Activated B cell treated with CpG ODN at 0.5 μM for 24 hours (primary cell): ENCODE measurements at places on chromosomes 1 and 21. TPM values are rescaled to one million over a fixed set of nuclear protein-coding genes. Genes with fewer than 3 reads are reported as not detected.
A peak's percentile ranks its signal among the peaks of the same experiment; 100 is the strongest.

DNA sequence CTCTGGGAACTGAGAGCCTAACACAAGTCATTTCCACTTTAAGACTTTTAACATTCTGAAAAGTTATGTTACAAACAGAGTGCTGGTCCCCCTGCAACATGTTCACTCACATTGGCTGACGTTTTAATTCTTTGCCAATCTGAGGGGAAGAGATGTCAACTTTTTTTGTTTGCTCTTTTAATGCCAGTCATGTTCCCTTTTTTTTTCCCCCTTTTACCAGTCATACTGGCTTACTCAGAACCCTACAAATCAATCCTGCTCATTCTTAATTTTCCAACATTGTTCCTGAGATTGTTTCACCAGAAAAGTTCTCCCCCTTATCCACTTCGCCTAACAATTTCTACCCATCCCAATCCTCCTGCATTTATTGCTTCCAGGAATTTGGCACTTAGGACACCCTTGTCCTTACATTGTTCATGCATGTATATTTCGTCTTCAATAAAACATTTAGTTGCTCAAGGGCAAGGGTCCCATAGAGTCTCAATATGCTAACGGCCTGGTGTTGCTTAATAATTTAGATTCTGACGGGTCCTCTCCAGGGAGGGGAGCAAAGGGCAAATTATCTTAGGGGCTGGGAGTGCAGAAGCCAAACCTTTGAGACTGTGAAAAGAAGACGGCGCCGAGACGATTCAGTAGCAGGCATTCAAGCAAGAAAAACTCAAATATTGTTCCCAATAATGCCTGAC is 624 bp upstream of the CR1L start:
- no peaks in the 10 kb centered on the region for H3K27me3 ChIP-seq
- peaks cover 8% of the 10 kb centered on the region for H3K4me1 ChIP-seq
- H3K36me3 ChIP-seq, result peaks cover 15% of the 10 kb centered on the region
- H3K27ac ChIP-seq, result no peak overlapping the region
- peak overlapping the region; percentile 81 for H3K4me3 ChIP-seq

EPHA10 gene
- 0.12 and 0.27 TPM in 2 replicates for total RNA-seq

FHAD1 gene
- not detected in 2 replicates for total RNA-seq

AK5 gene
- not detected in 2 replicates for total RNA-seq

GRCh38 chr1:21384620-21385019 is 55.3 kb upstream of the NBPF3 start:
- no peak for DNase-seq
- no peaks in the 10 kb centered on the region for H3K36me3 ChIP-seq
- no peak overlapping the region for H3K27ac ChIP-seq
- H3K4me3 ChIP-seq, result no peak overlapping the region
- H3K27me3 ChIP-seq, result peaks cover 15% of the 10 kb centered on the region

- peaks cover 42% of the 10 kb centered on the region for H3K27me3 ChIP-seq
- peak; percentile 23 for DNase-seq
- no peaks in the 10 kb centered on the region for H3K36me3 ChIP-seq
- H3K4me3 ChIP-seq, result peak overlapping the region; percentile 72
- H3K27ac ChIP-seq, result no peak overlapping the region
These were observed 48.4 kb upstream of the CD34 start for GRCh38 chr1:207959141-207959825.

GRCh38 chr1:53148123-53148522 is 5.7 kb upstream of the SLC1A7 start:
- peaks cover 6% of the 10 kb centered on the region for H3K27me3 ChIP-seq
- no peak overlapping the region for H3K27ac ChIP-seq
- DNase-seq, result no peak
- H3K36me3 ChIP-seq, result no peaks in the 10 kb centered on the region

FMO1 gene
- total RNA-seq, result 0.12 and 1.1 TPM in 2 replicates

- peaks cover 36% of the 10 kb centered on the region for H3K36me3 ChIP-seq
- no peak overlapping the region for H3K4me3 ChIP-seq
- H3K27me3 ChIP-seq, result no peaks in the 10 kb centered on the region
- DNase-seq, result no peak
These were observed 13.4 kb downstream of the SH2D2A start for GRCh38 chr1:156803086-156803851.

DNA sequence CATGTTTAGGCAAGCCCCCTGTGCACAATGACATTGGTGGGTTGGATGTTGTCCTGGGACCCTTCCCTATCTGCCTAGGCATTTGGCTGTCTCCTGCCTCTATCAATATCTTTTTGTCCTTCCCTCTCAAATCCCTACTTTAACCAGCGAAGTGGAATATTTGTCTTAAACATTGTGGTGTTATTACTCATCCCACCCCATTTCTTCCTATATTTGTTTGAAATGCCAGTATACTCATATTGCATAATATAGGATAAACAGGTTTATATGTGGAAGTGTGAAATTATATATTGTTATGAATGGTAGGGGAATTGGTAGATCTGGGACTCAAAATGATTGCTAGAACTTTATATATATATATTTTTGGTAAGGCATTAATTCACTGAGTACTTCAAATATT is 80.0 kb downstream of the ADGRL2 start:
- no peak overlapping the region for H3K4me3 ChIP-seq
- no peaks in the 10 kb centered on the region for H3K36me3 ChIP-seq
- no peaks in the 10 kb centered on the region for H3K27me3 ChIP-seq

- H3K36me3 ChIP-seq, result no peaks in the 10 kb centered on the region
- H3K27me3 ChIP-seq, result peaks cover 2% of the 10 kb centered on the region
- H3K27ac ChIP-seq, result no peak overlapping the region
- DNase-seq, result peak; percentile 23
These were observed 32.9 kb upstream of the ATP2B4 start for GRCh38 chr1:203593723-203594122.

CAMK1G gene
- not detected in 2 replicates for total RNA-seq

ATP6V1G3 gene
- not detected in 2 replicates for total RNA-seq

PRR9 gene
- not detected in 2 replicates for total RNA-seq

FGR gene
- total RNA-seq, result 28.6 and 28.8 TPM in 2 replicates

DNA sequence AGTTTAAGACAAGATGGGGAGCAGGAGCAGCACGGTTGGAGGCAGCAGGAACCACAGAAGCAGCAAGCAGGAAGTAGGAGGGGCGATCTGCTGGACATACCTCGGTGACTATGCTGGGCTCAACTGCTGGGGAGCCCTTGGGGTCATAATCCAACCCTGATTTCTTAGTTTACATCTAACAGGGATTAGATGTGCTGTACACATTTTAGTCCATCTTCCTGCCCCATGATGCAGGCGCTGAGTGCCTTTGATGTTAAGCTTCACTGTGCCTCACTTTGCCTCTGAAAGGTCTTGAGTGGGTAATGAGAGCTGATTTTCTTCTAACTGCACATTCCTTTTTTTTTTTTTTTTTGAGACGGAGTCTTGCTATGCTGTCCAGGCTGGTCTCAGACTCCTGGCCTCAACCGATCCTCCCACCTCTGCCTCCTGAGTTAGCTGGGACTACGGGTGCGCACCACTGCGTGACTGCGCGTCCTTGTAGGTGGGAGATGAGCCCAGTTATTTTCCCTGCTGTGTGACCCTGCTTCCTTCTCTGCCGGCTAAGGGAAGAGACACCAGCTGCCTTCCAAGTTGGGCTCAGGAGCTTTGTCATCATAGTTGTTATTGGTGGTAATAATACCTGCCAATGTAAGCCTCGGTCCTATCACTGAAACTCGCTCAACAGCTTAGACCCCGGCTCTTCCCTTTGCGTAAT is 1.1 kb upstream of the RCAN3 start:
- no peak for DNase-seq
- H3K4me1 ChIP-seq, result peaks cover 44% of the 10 kb centered on the region
- H3K27ac ChIP-seq, result peak overlapping the region; percentile 97
- H3K27me3 ChIP-seq, result no peaks in the 10 kb centered on the region

GRCh38 chr1:29326123-29326522 is 89.8 kb downstream of the PTPRU start:
- no peak for DNase-seq
- no peaks in the 10 kb centered on the region for H3K4me1 ChIP-seq
- peaks cover under 1% of the 10 kb centered on the region for H3K27me3 ChIP-seq
- H3K4me3 ChIP-seq, result no peak overlapping the region

ALX3 gene
- not detected in 2 replicates for total RNA-seq

GRCh38 chr1:92346866-92347640 is 48.2 kb downstream of the RPAP2 start:
- no peaks in the 10 kb centered on the region for H3K4me1 ChIP-seq
- H3K36me3 ChIP-seq, result peaks cover 45% of the 10 kb centered on the region
- H3K4me3 ChIP-seq, result no peak overlapping the region
- DNase-seq, result no peak

PDZK1IP1 gene
- total RNA-seq, result not detected in 2 replicates

ERICH3 gene
- 0.44 and 0.49 TPM in 2 replicates for total RNA-seq

DNA sequence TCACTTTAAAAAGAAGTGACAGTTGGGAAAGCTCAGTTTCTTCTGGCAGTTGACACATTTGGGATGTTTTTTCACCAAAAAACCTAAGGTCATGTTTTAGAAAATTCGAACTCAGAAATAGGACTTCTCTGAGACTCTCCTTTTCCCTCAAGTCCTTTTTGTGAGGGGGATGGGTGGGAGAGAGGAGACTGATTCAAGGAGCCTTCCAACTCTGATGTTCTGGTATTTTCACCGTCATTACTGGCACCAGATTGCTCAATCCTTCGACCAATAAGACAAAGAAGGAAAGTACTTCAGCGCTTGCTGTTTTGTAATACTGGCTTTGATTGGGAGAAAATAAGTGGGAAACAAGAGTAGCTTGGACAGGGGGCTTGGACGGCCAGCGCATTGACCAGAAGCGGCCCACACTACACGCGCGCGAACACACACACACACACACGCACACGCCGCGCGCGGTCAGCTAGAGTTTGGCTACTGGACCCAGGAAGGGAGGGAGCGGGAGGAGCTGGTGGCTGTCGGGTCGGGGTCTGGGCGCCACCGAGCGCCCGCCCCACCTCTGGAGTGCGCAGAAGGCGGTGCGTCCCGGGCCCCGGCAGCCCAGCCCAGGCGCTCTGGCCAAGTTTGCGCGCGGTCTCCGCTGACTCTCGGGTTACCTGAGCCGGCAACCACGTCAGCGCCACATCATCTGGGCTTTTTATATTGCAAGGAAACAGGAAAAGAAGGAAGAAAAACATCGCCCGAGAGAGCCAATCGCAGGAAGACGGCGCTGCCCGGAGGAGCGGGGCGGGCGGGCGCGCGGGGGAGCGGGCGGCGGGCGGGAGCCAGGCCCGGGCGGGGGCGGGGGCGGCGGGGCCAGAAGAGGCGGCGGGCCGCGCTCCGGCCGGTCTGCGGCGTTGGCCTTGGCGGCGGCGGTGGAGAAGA is at the start of gene KCNK1:
TSS of gene KCNK1 (plus strand) at position 855 of the 921 bp plus-strand sequence. CDS start at position 921, 66 bp downstream.
- H3K27me3 ChIP-seq, result peaks cover 44% of the 10 kb centered on the region
- H3K27ac ChIP-seq, result no peak within 1 kb of the TSS
- no peak within 1 kb of the TSS for H3K4me3 ChIP-seq
- no peaks in the 10 kb centered on the region for H3K36me3 ChIP-seq
- H3K4me1 ChIP-seq, result peaks cover 4% of the 10 kb centered on the region

DNA sequence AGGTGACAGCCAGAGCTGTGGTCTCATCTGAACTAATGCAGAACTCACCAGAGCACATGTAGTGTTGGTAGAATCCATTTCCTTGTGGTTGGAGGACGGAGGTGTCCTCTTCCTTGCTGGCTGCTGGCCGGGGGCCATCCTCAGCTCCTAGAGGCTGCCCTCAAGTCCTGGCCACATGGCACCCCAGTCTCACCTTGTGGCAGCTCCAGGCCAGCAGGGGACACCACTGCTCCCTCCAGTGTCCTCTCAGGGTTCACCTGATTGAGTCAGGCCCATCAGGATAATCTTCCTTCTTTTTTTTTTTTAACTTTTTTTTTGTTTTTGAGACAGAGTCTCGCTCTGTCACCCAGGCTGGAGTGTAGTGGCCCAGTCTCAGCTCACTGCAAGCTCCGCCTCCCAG is 2.9 kb downstream of the KCNE1 start:
- H3K36me3 ChIP-seq, result no peaks in the 10 kb centered on the region
- no peak overlapping the region for H3K27ac ChIP-seq
- no peak for DNase-seq

- H3K36me3 ChIP-seq, result no peaks in the 10 kb centered on the region
- H3K4me1 ChIP-seq, result no peaks in the 10 kb centered on the region
- H3K27ac ChIP-seq, result no peak overlapping the region
- H3K4me3 ChIP-seq, result no peak overlapping the region
These were observed 709.4 kb downstream of the MATN1 start for GRCh38 chr1:30014031-30014430.

GRHL3 gene
- 0.64 and 0.78 TPM in 2 replicates for total RNA-seq

GRCh38 chr21:38658511-38658910 is 147.2 kb upstream of the ETS2 start:
- no peaks in the 10 kb centered on the region for H3K36me3 ChIP-seq
- no peak for DNase-seq
- H3K27me3 ChIP-seq, result peaks cover 39% of the 10 kb centered on the region
- H3K4me1 ChIP-seq, result peaks cover 17% of the 10 kb centered on the region
- H3K27ac ChIP-seq, result no peak overlapping the region

DNA sequence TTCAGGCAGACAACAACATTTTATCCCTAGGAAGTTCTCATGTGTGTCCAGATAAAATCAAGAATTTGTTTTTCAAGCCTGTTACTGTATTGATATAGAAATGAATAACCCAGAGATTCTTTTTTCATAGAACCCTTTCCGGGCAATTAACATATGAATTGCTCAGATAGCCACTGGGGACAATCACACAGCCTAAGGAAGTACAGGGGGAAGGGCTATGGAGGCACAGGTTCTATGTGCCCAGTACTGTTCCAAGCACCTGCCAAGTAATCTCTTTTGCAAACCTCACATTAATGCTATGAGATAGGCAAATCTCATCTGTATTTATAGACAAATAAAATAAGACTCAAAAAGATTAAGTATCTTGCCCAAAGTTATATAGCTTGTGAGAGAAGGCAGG is 84.9 kb downstream of the NTNG1 start:
- no peak overlapping the region for H3K27ac ChIP-seq
- H3K4me3 ChIP-seq, result no peak overlapping the region
- H3K27me3 ChIP-seq, result no peaks in the 10 kb centered on the region
- DNase-seq, result no peak

CASQ2 gene
- not detected in 2 replicates for total RNA-seq

DNA sequence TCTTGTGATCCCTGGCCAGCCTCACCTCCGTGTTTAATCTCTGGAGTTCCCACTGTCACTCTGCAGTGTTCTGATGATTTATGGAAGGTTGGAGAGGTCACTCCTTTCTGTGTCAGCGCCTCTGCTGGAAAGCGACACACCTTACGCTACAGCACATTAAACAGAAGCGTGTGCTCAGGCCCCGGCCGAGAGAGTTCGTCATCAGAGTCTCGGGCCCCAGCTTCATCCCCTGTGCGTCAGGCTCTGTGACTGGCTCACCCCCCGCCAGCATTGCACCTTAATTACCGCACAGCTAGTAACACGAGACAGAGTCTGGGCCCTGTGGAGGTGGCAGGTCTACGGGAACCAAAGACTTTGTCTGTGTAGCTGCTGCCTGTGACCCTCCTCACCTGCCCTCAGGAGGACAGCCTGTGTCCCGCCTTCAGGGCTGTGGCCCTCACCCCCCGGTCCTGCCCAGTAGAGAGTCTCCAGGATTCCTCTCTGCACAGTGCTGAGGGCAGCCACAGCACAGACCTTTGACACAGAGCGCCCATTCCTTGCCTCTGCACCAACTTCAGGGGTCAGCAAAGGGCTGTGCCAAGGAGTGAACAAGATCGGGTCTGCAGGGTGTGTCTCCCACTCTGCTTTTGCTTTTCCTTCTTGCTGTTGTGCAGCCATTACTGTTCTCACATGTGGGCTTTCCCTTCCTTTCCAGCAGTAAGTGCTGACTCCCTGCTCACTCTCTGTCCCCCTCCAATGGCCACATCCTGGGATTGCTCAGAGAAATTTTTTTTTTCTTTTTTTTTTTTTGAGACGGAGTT is 157.6 kb downstream of the PGBD5 start:
- H3K27me3 ChIP-seq, result no peaks in the 10 kb centered on the region
- DNase-seq, result no peak
- H3K4me1 ChIP-seq, result peaks cover 46% of the 10 kb centered on the region
- no peak overlapping the region for H3K4me3 ChIP-seq

GPR153 gene
- 0.12 and 0.22 TPM in 2 replicates for total RNA-seq
